Cerebellar nuclear complex (tissue), 1 donor: ENCODE measurements at places on chromosomes 1 and 21.

- DNase-seq, result no peak
Measured at GRCh38 chr1:87598429-87598828, 269.7 kb downstream of the LMO4 start.

DNA sequence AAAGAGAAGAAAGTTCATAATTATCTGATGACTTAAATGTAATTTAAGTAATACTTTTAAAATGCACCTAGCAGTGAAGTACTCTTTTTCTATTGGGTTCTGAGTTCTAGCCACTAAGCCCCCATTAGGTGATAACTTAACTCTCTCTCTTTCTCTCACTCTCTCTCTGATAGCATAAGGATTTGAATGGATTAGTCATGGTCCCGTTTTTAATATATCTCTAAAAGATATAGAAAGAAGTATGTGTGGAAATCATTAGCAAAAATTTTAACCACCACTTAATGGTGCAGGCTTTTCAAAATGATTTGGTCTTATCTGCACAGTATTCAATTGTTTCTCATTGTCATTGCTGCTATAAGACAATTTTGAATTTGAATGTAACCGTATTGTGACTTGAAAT lies 78.2 kb downstream of the RWDD3 start:
- no peak for DNase-seq

DNA sequence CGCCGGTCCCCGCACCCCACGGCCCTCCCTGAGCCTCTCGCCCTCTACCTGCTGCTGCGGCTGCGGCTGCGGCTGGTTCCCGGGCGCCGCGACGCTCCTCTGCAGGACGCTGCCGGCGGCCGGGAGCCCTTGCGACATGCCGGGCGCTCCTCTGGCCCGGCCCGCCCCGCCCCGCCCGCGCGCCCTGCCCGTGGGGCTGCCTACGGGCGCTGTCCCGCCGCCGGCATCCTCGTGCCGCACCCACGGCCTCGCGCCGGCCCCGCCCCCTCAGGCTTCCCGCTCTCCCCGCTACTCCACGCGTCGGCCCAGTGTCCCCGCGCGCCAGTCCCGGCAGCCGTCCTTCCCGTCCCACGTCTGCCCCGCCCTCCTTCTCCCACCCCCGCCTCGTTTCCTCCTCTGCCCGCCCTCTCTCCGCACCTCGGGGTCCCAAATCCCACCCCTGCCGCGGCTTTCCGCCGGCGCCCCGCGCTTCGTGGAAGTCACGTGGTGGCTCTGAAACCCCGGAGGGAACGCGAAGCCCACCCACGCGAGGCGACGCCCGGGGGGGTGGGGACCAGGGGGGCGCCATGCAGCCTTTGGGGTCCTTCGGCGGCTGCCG lies at the start of gene BATF3:
TSS of gene BATF3 (minus strand) at position 216 of the 598 bp plus-strand sequence. CDS start at position 138, 78 bp downstream.
- no peak for DNase-seq

DNA sequence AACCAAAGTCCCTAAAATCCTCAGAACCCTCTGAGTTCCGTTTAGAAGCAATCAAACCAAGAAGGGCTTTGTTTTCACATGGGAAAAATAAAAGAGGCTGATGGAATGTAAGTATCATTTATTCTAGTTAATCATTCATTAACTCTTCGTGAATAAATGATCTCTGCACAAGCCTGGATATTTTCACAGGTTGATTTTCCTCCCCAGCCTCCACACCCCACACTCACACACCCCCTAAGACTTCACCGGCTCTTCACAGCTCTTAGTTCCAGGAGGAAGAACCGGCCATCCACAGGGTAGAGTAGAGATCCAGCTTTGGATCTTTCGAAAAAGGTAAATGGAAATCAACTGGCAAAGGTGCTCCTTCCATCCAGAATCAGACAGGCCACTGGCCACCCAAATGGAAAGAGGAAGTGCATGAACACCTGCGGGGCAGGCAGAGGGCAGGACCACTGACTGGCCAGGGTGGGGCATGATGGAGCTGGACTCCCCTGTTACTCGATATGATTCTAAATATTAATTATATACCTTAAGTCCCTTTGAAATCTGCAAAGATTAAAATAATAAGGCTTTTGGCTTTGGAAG lies 10.0 kb downstream of the C1orf198 start:
- DNase-seq, result no peak

- DNase-seq, result no peak
Measured at GRCh38 chr1:147292012-147292411, 49.5 kb downstream of the CHD1L start.
